ENCODE measurements at places on chromosomes 11 and 22.

DNA sequence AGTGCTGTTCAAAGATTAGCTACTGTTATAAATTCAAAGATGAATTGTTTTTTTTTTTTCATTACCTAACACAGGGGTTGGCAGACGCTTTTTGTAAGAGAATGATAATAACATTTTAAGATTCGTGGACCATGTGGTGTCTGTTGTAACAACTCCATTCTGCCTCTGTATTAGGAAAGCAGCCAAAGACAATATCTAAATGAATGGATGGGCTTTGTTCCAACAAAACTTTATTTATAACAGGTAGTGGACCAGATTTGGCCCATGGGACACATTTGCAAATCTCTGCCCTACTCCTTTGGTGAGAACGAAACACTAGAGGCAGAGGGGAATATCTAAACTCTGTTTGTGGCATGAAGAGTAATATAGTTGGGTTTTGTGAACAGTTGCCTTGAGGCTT lies 83.6 kb upstream of the BLID start:
- DNase-seq: no peak

- no peak for DNase-seq
Measured at GRCh38 chr11:94521684-94522083, 9.4 kb downstream of the C11orf97 start.

- DNase-seq: no peak
Measured at GRCh38 chr22:28379951-28380350, 299.7 kb downstream of the TTC28 start.

DNA sequence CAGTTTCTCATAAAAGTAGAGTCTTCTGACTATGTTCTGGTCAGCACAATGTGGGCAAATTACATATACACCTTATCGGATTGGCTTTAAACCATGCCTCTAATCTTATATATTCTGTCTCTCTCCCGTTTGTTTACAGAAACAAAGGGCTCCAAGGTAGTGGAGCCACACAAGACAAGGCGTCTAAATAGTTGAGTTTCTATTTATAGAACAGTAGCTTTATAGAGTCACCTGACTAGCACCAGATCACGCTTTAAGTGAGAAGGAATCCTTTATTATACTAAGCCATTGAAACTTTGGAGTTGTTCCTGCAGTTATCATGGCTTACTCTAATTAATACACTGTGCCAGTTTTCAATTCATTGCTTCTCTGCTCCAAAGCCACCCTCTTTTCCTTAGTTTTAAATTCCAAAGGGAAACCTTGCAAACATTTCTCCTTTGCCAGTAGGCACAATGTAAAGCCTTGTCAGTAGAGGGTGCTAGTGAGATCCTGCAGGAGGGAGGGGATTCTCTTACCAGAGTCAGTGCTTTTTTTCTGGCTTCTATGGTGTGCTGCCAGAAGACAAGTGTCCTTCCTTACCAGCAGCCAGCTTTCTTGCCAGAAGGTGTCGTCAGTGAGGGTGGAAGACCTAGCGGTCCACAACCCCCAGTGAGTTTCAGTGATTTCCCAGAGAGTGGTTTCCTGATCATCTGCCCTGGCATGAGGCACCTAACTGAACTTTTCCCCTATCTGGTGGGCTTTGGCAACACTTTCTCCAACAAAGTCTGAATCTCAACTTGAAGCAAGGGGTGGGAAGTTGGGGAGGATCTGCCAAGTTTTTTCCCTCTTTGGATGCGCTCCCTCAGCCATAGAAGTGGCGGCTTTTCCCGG lies 71.7 kb downstream of the RAB38 start:
- peak; percentile 39 for DNase-seq

DNA sequence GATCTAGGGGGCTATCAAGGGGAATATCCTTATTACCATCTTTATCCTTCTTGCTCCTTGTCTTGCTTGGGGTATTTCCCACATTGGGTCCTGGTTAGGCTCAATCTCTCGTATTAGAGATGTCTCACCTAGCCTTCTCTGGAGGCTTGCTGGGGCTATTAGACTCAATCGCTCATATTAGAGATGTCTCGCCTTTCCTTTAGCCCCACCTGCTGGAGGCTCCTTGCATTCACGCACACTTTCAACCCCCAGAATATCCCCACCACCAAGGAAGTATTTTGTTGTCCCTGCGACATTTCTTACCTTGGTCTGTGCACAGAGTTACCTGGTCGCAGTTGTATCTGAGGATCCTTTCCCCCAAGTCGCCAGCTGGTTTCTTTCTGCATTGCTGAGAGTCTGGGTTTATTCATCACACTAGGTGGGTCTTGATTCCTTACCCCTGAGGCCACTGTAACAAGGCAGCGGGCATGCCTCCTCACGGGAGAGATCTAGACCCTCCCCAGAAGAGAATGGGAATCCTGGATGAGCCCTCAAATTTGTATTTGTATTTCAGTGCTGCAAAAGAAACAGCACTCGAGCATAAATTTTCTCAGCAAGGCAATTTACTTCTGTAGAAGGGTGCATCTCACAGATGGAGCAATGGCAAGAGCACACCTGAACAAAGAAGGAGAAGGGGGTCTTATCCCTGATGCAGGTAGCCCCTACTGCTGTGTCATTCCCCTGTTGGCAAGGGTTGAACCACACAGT lies 15.9 kb upstream of the HYLS1 start:
- DNase-seq: no peak
